Activated CD4-positive, alpha-beta T cell treated with anti-CD3 and anti-CD28 coated beads for 48 hours (primary cell): ENCODE measurements at places on chromosomes 12 and 14.

DNA sequence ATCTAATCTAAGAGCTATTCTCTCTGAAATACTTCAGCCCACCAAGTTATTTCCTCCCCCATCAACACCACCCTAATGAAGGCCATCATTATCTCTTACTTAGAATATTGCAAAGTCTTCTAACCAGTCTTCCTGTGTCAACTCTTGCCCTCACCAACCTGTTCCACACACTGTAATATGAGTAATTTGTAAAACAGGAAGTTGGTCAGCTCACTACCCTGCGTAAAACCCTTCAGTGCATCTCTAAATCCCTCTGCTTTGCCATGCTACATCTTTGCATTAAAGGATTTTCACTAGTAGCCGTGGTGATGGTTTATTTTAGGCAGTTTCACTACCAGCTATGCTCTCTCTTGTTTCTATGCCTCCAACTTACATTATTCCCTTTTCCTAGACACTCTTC, 70.0 kb downstream of the KIF21A start:
- peak; percentile 2 for DNase-seq

GRCh38 chr12:24904871-24905270, 44.0 kb downstream of the BCAT1 start:
- DNase-seq: no peak

DNA sequence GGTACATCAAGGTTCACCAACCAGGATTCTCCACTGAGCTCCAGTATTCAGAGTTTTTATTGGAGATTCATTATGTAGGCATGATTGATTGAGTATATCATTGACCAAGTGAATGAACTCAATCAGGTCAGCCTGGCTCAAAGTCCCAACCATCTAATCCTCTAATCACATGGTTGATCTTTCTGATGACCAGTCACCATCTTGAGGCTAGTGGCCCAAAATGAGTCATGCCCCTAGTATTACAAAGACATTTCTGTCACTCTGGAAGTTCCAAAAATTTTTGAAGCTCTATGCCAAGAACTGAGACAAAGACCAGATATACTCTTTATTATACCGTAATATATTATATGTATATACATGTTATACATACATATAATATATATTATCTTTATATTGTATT, 75.9 kb upstream of the ATF7IP start:
- DNase-seq: no peak

DNA sequence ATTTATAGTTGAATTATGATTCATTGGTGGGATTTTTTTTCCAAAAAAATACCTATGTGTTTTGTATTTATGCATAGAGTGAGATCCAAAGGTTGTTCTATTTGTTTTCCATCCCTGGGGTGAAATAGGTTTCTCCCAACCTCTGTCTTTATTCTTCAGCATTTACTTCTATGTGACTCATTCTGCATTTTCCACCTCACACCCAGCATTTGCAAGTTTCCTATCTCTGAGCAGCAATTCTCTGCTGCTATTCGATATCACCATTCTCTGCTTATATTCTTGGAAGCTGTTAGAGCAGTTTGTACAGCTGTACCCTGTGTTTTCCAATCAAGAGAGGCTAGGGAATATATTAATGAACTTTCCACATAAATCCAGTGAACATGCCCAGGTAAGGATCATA, 538.9 kb downstream of the SNAPC1 start:
- no peak for DNase-seq

GRCh38 chr12:114901316-114901715, 217.3 kb upstream of the TBX3 start:
- DNase-seq: no peak

DNA sequence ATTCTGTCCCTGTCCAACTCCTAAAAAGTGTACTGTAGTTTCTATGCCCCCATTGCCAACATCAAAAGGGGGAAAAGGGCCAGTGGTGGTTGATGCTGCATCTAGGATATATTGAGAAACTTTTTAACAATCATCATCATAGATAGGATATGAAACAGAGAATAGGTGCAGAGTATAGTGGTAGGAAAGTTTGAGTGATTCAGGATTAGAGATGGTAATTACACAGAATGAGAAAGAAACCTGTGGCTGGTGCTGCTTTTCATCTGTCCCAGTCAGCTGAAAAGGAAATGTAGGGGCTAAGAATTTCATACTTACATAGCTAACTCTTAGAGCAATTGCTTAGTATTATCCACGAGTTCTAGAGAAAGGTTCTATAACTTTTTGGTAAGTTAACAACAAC, 67.6 kb downstream of the GTF2A1 start:
- peak; percentile 24 for DNase-seq

- no peak for DNase-seq
These were observed 152.2 kb downstream of the BCL11B start for GRCh38 chr14:99119554-99120525.

GRCh38 chr14:33464254-33464962, 486.5 kb downstream of the EGLN3 start:
- DNase-seq: no peak

GRCh38 chr12:79558924-79559469, 131.8 kb downstream of the PAWR start:
- DNase-seq: no peak

GRCh38 chr14:76235628-76236027, 83.9 kb downstream of the GPATCH2L start:
- no peak for DNase-seq

DNA sequence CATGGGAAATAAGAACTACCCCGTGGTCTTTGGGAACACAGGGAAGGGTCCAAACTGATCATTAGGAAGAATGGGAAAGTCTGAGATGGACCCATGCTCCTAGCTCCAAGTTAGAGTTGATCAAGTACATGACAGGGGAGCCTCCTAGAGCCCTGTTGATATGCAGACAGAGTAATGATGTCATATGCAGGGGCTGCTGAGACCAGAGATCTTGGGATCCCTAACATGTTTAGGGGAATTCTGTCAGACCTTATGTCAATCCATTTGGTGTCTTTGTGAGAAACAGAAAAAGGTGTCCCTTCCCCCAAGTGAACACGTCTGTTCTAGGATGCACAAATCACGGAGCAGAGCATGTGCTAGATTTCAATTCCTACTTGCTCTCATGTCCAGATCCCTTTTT, 6.6 kb downstream of the SLC25A21 start:
- no peak for DNase-seq

DNA sequence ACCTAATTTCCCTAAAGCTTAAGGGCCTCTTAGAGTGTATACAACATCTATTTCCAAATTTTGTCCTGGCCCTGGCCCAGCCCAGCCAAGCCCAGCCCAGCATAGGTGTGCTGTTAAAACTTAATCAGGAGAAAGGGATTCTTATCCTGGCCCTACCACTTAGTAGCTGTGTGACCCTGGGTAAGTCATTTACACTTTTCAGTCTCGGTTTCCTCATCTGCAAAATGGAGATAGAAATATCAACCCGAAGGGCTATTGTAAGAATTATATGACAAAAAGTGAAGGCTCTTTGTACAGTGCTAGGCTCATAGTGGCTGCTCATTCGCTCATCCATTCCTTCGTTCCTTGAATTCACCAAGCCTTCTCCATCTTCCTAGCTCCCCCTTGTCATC, 442 bp downstream of the ERG28 start:
- no peak for DNase-seq

GRCh38 chr12:79409562-79409961, 281.2 kb downstream of the PAWR start:
- DNase-seq: no peak

DNA sequence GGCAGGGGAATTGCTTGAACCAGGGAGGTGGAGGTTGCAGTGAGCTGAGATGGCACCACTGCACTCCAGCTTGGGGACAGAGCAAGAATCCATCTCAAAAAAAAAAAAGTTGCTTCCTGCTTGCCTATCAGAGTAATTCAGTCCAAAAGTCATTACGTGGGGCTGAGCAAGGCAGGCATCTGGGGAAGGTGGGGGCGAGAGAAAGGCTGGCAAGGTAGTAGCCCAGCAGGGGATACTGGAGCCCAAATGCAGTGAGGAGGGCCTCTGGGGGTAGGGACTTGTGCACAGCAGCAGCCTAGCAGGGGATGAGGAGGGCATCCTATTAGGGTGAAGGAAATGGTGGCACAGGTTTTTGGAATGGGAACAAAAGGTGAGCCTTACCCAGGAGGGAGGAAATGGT, 7.1 kb downstream of the ETFRF1 start:
- no peak for DNase-seq

DNA sequence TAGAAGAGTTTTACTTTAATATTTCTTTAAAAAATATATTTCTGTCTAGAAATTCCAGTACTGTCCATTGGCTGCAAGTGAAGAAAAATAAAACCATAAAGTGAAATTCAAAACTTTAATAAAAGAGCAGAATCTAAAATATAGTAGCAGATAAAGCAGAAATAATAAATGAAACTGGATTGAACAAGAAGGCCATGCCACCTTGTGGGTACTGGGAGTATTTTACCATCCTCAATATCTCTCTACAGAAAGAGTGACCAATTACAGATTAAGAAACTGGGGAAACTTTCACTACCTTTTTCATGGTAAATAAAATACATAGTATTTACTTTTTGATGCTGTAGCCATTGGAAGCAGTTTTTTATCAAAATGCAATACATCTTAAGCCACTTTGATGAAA, 220.5 kb downstream of the BCAT1 start:
- no peak for DNase-seq

DNA sequence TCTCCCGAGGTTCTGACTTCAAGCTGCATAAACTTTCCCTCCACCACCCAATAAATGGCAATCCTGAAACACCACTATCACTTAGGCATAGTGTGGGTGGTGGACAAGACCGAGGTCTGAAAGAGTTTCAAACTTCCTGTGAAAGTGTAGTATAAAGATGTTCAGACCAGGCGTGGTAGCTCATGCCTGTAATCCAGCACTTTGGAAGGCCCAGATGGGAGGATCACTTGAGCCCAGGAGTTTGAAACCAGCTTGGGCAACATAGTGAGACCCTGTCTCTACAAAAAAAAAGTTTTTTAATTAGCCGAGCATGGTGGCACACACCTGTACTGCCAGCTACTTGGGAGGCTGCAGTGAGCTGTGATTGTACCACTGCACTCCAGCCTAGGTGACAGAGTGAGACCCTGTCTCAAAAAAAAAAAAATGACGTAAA, 61.9 kb downstream of the CCDC92 start:
- peak; percentile 16 for DNase-seq

GRCh38 chr14:70359076-70359424, 433 bp downstream of the COX16 start:
- no peak for DNase-seq

GRCh38 chr12:14395074-14395778, 29.7 kb downstream of the ATF7IP start:
- no peak for DNase-seq

- DNase-seq: no peak
These were observed 161.0 kb upstream of the CRY1 start for GRCh38 chr12:107254258-107254856.

- no peak for DNase-seq
These were observed 183.1 kb downstream of the ALG10 start for GRCh38 chr12:34205401-34205800.

DNA sequence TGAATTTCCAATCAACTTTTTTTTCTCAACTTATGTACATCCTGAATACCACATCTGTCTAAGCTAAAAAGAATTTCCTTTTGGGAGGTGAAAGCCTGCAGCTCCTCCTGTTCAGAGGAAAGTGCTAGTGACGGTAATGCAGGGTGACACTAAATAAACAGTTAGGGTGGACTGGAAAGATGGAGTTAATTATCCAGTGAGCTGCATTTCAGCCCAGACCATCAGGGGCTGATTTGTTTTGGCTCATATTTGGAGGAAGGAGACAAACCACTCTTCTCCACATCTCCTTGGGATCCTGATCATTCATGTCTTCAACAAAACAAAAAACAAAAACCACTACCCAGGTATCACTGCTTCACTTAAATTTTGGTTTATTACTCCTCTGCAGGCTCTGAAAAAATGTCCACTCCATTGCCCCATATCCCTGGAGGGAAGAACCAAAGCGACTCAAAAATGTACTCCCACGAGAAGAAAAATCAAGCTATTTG, 5.1 kb upstream of the SIX1 start:
- DNase-seq: no peak

- no peak for DNase-seq
These were observed 890 bp downstream of the TEP1 start for GRCh38 chr14:20412411-20412810.

GRCh38 chr14:30482276-30482675, 76.7 kb upstream of the G2E3 start:
- DNase-seq: no peak

DNA sequence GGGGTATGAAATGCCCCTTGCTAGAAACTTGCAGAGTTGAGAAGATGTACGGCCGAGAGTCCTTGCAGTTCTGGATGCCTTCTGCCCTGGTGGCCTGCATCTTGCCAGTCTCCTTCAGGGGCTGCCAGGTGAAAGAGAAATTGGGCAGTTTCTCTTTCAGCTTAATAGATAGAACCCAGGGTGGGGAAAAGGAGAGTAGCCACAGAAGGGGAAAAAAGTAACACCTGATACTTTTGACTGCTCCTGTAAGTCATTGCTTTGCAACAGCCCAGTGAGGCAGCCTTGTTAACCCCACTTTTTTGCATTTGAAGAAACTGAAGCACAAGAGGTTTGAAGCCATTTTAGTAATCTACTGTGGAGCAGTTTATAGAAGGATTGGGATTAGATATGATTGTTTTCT, 27.6 kb downstream of the TDP1 start:
- DNase-seq: no peak

DNA sequence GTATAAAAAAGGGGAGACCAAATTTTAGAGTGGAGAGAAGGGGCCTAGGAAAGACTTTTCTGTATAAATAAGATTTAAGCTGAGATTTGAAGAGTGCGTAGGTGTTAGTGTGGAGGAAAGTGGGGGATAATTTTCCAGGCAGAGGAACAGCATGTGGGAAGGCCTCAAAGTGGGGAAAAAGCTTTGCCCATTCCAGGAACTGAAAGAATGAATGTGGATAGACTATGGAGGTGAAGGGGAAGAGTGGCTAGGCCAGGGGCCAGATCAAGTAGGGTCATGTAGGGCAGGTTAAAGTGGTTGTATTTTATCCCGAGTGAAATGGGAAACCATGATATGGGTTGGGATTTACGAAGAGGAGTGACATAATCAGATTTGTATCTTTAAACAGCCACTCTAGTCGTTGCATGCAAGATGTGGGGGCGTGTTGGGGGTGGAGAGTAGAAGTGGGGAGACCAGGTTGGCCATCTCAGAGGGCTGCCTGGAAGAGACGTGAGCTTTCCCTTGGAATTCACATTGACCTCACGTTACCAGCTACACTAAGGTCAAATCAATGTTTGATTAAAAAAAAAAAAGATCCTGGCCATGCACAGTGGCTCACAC, 3.3 kb downstream of the ZNF664 start:
- no peak for DNase-seq

GRCh38 chr14:66037361-66037760, 448.8 kb upstream of the CCDC196 start:
- no peak for DNase-seq
